ENCODE measurements at places on chromosomes 12 and 14.

- no peak for DNase-seq
These were observed 54.2 kb downstream of the CCNK start for GRCh38 chr14:99535448-99535847.

- DNase-seq = no peak
These were observed 267.3 kb upstream of the SYT10 start for GRCh38 chr12:33706927-33707326.

DNA sequence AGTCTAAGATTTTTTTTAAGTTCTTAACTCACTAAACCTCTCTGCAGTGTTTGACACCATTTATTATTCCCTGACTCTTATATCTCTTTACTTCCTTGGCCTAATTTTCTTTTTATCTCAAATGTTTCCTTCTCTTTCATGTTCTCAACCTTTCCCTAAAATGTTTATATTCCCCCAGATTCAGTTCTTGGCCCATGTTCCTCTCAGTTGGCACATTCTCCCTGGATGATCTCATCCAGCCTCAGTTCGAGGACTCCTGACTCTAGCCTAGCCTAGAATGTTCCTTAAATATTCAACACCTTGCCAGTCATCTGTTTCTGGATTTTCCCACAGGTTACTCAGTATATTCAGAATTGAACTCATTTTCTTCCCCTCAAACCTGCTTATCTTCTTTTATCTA lies 81.3 kb downstream of the SCN8A start:
- no peak for DNase-seq

GRCh38 chr12:92581604-92582003 lies 121.2 kb upstream of the PLEKHG7 start:
- no peak for DNase-seq

DNA sequence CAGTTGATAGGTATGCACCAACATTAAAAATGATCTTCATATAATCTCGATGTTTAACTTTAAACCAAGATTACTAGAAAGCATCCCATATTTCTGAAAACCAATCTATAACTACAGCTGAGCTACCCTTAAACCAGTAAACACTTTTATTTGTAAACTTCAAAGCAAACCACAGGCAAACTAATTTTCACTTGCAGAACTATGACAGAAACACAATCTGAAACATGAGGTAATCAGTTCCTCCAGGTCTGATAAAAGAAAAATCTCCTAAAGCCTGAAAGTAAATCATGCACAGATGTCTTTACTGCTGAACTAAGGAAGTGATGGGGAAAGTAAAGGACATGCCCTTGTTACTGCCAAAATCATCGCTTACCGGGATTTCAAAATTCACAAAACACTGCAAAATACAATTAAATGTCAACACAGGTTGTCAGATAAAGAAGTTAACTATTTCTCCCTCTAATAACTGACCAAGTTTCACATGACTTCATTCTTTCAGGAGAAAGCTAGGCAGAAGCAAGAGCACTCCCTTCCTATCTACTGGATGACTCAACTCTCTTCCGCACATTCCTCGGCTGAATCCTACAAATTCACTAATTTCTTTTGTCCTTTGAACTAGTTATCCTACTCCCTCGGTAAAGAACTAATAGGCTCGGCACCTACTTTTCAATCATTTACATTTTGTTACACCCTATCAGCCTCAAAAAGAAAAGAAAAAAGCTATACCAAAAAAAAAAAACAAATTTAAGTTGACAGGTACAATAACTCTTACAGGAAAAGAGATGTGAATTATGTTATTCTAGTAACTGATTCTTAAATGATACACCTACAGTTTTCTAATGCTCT lies 1.4 kb downstream of the EEA1 start:
- DNase-seq = no peak

DNA sequence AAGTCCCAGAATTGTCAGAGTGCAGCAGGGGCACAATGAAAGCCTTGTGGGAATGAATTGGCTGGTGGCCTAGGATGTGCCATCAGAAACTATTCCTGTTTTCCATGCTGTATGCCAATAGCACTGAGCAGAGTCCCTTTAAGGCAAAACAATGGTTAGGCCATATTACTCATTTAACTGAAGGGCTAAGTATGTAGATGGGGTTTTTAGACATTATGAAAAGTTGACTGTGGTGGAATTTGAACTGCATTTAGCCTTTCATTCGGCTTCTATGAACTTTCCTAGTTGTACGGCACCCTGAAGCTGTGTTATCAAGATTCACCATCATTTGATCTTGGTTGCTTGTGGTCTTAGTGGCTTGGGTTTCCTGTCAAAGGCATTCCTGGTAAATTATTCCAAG lies 24.8 kb downstream of the IL26 start:
- no peak for DNase-seq

- DNase-seq = no peak
These were observed 123.5 kb upstream of the KITLG start for GRCh38 chr12:88703790-88704189.

DNA sequence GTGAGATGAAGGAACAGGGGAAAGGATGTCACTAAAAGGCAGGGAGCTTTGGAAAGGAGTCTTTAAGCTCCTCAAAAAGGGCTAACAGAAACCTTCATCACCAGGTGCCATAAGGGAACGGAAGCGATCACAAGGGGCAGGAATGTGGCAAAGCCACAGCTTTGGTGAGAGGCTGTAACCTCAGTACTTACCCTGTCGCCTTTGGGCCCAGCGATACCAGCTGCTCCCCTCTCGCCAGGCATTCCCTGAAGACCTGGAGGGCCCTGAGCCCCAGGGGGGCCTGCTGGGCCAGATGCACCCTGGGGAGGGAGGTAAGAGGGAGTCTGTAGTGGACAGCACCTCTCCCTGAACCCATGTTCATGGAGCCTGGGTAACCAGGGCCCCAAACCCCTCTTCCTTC lies 18.9 kb downstream of the TMEM106C start:
- DNase-seq = no peak

GRCh38 chr12:51622564-51622963 lies 31.5 kb downstream of the SCN8A start:
- no peak for DNase-seq

- no peak for DNase-seq
These were observed 27.1 kb downstream of the PRKAB1 start for GRCh38 chr12:119695034-119695433.

GRCh38 chr12:41277100-41277945 lies 89.2 kb downstream of the PDZRN4 start:
- DNase-seq = no peak

DNA sequence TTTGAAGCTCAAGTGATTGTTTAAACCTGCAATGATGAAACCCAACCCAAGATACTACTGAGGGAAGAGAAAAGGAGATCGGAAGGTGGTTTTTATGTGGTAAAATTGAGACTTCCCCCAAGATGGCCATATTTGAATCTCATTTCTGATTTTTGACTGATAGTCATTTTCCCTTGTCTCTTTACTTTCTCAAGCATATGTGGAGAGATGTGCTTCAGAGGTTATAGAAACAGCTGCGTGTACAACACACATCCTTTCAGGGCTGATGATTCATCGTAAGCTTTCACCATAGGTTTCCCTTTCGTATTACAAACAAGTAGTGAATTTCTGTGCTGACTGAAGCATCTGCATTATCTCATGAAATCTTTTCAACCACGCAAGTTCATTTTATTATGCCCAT lies 276.2 kb downstream of the EMP1 start:
- DNase-seq = no peak
